Kidney (tissue), 22 donors: ENCODE measurements at places on chromosomes 5 and 9.
A peak's percentile ranks its signal among the peaks of the same experiment; 100 is the strongest.

DNA sequence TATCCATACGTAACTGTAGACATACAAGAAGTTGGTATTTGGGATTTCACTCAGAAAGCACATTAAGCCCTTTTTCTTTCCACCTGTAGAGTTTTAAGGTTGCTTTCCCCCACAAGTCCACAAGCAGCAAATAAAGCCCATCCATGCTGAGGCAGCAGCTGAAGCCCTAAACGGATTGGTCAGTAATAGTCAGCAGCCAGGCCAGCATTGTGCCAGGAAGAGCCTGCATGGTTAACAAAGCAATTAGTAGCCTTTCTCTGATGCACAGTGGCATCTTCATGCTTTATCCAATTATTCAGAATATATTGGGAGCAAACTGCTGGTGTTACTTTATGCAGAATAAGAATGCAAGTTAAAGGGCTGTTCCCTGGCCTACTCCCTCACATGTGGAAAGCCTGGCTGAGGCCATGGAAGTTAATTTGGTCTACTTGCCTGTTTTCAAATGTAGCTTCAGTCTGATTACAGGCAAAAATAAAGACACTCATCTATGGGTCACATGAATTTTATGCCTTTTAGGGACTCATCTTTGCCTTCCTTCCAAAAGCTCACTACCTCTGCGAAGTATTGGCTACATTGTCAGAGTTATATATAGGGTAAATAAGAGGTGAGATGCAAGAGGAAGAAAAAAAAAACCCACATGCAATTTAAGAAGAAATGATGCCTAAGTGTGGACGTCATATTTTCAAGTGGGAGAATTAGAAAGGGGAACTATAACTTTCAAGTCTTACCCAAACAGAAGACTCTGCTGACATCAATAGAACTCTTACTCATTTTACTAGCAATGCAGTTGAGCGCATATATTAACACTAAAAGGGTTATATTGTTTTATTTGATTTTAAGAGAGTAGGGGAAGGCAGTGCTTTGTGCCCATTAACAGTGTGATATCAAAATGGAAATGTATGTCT lies 15.9 kb downstream of the EBF1 start:
- DNase-seq = no peak

GRCh38 chr5:103461243-103461642 lies 101.3 kb downstream of the NUDT12 start:
- DNase-seq = no peak

DNA sequence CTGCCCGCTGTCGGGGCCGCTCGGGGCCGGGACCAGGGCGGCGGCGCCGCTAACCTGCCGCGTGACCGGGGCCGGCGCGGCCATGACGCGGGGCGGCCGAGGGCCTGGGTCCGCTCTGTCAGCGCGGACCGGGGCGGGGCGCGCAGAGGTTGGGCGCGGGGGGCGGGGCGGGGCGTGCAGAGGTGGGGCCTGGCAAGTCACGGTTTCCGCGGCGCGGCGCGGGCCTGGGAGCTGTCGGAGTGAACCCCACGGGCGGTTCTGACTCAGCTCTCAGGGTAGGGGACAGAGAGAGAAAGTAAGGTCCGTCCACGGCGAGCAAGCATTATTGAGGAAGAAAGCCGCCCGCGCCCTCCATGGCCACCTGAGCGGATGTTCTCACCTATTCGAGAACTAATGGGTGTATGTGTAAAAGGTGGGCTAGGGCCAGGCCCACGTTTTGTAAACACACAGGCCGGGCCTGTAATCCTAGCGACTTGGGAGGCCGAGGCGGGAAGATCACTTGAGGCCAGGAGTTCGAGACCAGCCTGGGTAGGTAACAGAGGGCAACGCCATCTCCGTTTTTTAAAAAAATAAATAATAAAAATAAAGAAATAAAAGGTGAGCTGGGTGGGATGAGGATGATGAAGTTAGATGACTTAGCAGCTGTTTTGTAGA lies at the start of gene PRXL2C:
PRXL2C (minus strand) TSS at position 120 of the 654 bp plus-strand sequence; CDS start at position 84, 36 bp downstream.
- DNase-seq = peak; percentile 79

DNA sequence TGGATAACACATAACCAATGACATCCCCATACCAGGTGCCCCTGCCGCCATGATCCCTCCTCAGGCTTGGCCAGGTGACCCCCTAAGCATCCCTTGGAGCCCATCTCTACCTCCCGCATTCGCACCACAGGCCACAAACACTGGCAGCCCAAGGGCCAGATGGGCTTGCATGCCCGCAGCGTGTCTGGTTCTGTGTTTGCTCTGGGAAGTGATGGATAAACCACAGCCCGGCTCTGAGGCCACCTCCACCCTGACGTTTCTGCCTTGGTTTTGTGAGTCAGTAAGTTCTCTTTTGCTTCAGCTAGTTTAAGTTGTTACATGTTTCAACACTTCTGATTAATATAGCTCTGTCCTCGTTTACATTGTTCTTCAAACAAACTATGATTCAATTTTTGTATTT lies 172.4 kb upstream of the PHYKPL start:
- DNase-seq = no peak

DNA sequence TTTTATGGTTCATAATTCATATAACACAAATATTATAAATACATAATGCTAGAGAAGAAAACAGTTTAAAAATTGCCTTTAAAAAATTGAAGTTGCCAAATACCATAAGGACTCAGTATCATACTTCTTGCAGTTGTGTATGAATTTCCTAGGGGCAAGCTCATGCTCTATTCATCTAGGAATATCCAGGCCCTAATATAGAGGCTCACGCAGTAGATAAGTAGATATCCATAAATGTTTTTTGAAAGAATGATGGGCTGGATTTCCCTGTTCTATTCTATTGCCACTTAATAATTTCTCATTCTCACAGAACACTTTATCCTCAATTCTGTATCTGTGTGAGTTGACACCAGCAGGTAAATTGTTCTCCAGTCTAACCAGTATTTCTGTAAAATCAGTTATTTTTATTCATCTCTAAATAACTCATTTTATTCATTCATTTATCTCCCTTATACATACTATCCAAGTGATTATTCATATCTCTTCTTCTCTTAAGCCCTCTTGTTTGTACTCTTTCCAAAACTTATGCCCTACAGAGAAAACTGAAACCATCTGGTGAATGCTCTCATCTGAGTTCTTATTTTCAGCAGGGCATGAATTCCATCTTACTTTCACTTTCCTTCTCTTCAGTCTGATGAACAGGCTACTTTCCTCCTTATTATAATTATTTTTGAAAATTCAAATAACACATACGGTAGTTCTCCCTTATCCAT lies 97.1 kb downstream of the SLC44A1 start:
- DNase-seq = no peak

DNA sequence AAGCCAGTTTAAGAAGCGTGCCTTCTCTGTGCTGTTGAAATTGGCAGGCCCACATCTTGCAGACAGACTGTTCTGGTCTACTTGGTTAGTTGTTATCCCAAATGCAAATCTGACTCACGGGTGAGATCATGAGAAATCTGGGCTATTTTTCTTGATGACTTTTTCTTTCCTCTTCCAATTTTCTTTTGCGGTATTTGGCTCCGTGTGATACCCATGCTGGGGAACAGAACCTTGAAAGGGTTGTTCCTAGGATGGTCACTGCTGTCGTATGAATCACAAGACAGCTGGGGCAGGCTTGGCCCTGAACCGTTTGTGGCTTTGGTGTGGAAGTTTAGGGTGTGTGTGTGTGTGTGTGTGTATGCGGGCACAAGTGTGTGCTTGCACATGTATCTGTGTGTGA lies 24.6 kb downstream of the PDZD2 start:
- no peak for DNase-seq

GRCh38 chr9:98709968-98710965 lies 1.5 kb upstream of the GABBR2 start:
- DNase-seq = peak; percentile 61

- no peak for DNase-seq
Measured at GRCh38 chr5:125655156-125655555, 768.1 kb upstream of the GRAMD2B start.

- no peak for DNase-seq
Measured at GRCh38 chr9:121198512-121199042, 3.1 kb downstream of the RAB14 start.

GRCh38 chr9:20854444-20854843 lies 170.4 kb downstream of the FOCAD start:
- DNase-seq = no peak

- no peak for DNase-seq
Measured at GRCh38 chr9:105539452-105539851, 18.5 kb upstream of the FKTN start.

- DNase-seq = no peak
Measured at GRCh38 chr5:173851595-173852243, 36.4 kb upstream of the CPEB4 start.

- no peak for DNase-seq
Measured at GRCh38 chr5:35063414-35063813, 15.7 kb upstream of the AGXT2 start.
